ENCODE measurements at places on chromosomes 6 and 20. TPM values are rescaled to one million over a fixed set of nuclear protein-coding genes. Genes with fewer than 3 reads are reported as not detected.

Gene XKR7
- not detected for total RNA-seq

DNA sequence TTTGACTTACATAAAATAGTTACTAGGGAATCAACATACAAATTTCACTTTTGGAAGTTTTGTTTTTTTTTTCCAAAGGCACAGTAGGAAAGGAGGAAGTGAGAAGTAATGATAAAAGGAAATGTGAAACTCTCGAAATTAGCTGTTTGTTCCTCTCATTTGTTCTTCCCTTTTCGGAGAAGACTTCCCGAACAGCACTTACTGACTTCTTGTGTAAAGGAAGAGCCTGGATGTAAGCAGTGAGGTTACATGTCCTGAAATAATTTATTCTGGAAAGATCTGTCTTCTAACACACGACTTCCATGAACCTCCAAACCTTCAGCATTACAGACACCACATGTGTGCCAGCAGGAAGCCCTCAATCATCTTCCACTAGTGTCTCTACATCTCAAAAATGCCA is 59.1 kb downstream of the KIF16B start:
- no peak for DNase-seq
- no peaks in the 10 kb centered on the region for H3K4me1 ChIP-seq
- no peak overlapping the region for H3K4me3 ChIP-seq
- H3K27ac ChIP-seq = no peak overlapping the region

GRCh38 chr20:13234961-13235360 is 13.9 kb downstream of the ISM1 start:
- no peak overlapping the region for H3K4me3 ChIP-seq
- DNase-seq = peak; percentile 17
- no peak overlapping the region for H3K27ac ChIP-seq
- H3K4me1 ChIP-seq = no peaks in the 10 kb centered on the region
- no peaks in the 10 kb centered on the region for H3K36me3 ChIP-seq

- no peak overlapping the region for H3K4me3 ChIP-seq
- no peaks in the 10 kb centered on the region for H3K36me3 ChIP-seq
- no peak overlapping the region for H3K27ac ChIP-seq
- no peak for DNase-seq
- H3K4me1 ChIP-seq = peaks cover 22% of the 10 kb centered on the region
Measured at GRCh38 chr20:62545901-62546525, 70.2 kb upstream of the GATA5 start.

Gene FAM209B
- not detected for total RNA-seq

Gene KLC4
- 22.9 TPM for total RNA-seq

GRCh38 chr20:58478141-58478805 is 36.9 kb downstream of the APCDD1L start:
- no peak for DNase-seq
- H3K4me3 ChIP-seq = no peak overlapping the region
- H3K4me1 ChIP-seq = peaks cover 7% of the 10 kb centered on the region
- H3K27me3 ChIP-seq = no peaks in the 10 kb centered on the region
